ENCODE measurements at places on chromosomes 6 and 20. TPM values are rescaled to one million over a fixed set of nuclear protein-coding genes. Genes with fewer than 3 reads are reported as not detected.

The SPTLC3 gene
- total RNA-seq: 1.2 TPM

The WFDC2 gene
- 78.5 TPM for total RNA-seq

The RAD21L1 gene
- not detected for total RNA-seq

The CDK19 gene
- 17.6 TPM for total RNA-seq

The DEFB132 gene
- total RNA-seq: not detected

The TBX18 gene
- total RNA-seq: 0.46 TPM

The RIN2 gene
- total RNA-seq: 34.1 TPM

The PRSS35 gene
- total RNA-seq: not detected

The RFX6 gene
- not detected for total RNA-seq

The DYNLT2 gene
- 1.4 TPM for total RNA-seq

Data from kidney epithelial cell (primary cell).